ENCODE measurements at places on chromosomes 11 and 22. TPM values are rescaled to one million over a fixed set of nuclear protein-coding genes. Genes with fewer than 3 reads are reported as not detected.

DNA sequence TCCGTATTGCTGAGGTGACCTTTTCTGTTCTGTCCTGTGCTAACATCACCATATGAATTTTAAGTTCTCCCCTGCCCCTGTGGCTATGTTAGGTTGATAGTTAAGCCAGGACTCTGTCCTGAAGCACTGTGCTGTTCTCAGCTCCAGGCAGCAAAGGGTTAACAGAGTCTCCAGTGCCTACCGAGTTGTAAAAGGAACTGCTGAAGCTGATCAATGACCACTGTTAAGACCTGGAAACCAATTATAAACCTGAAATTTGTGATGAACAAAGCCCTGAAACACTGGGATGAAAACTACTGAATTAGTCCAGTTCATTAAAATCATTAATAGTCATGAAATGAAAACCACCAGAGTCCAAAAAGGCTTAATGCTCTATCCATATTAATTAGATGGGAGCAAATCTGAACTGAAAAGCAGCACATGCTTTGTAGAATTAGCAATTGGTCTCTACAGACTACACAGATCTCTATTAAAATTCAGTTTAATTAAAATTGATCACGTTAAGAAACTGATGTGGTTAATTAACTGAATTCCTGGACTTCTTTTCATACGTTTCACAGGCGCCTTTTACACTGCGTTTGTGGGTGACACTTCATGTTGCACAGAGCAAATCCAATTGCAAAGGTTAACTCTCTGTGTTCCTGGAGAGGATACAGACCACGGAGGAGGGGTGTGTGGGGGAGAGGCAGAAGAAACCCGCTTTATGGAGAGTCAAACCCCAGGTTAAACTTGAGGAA, 188.5 kb upstream of the MPPED2 start:
- DNase-seq = no peak

- no peak for DNase-seq
These were observed 328 bp downstream of the CHEK2 start for GRCh38 chr22:28741200-28741784.

DNA sequence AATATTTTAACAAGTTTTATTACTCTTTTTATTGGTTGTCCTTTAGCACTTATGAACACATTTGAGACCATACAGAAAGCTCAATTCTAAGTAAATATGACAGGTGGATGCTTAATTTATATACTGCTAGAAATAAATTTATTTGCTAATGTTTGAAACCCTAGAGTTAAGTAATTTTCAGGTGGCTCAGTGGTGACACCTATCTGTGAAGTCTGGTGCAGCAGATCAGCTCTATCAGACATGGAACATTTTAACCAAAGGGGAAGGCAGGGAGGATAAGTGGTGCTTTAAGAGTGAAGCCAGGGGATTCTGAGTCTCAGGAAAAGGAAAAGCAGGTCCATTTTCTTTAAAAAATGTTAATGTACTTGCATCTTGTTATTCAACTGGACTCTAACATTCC, 175.8 kb downstream of the DSCAML1 start:
- DNase-seq = no peak

DNA sequence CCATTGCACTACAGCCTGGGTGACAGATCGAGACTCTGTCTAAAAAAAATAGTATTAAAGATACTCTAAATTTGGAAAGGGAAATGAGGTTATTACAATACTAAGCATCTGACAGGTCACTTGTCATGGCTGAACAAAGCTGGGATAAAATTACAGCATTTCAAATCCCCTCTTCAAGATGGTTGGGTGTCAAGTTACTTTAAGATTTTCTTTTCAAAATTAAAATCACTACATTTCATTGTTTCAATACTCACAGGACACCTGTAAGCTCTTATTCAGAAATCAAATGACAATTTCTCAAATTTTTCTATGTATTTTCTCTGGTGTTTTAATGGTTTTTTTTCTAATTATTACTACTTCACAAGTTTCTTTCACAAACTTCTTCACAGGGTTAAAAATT, 5.7 kb downstream of the TAF1D start:
- DNase-seq = no peak

- no peak for DNase-seq
These were observed 9.7 kb upstream of the LRP5 start for GRCh38 chr11:68302670-68303069.

DNA sequence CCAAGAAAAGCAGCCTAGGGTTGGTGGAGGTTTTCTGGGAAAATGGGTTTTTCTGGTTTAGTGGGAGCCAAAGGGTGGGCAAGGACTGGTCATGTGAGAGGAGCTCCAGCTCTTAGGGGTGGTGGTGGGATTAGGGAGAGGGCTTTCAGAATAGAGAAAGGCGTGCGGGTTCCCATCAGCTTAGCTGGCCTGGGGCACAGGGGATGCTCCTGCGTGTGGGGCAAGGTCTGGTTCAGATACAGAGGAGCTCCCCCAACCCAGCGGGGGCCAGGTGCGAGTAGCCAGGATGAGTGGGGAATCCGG, 644 bp downstream of the TMEM134 start:
- DNase-seq = no peak

DNA sequence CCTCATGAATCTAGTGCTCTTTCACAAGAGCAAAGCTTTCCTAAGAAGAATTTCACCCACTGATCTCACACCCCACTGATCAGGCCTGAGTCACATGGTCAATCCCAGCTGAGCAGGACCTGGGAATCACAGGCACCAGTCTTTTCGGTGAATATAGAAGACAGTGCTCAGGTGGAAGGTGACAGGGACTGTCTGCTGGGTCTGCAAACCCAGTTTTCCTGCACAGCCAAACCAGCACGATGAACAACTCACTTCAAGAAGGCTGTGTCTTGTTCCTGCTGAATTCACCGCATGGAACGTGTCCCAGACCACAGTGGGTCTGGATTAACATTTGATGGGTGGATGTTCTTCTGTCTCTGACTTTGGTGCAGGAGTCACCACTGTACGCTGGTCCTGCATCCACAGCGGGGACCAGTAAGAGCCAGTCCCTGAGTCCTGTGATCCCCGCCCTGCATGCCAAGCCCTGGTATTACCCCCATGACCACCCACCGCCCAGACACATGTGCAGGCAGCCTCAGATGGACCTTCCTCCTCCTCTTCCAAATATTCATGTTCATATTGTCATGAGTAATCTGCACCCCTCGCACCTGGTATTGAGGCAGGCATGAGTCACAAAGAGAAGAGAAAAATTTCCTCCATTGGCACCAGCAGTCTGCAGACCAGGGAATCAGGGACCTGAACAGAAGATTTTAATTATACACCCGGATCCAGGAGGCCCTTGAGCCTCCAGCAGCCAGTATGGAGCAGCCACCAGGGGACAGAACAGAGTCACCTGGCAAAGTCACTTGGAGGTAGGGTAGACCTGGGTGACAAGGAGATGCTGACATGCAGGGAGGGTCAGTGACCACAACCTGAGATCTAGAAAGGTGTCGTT, 8.6 kb upstream of the IGLL5 start:
- DNase-seq = peak; percentile 50

GRCh38 chr11:128161994-128162393, 425.4 kb downstream of the ETS1 start:
- no peak for DNase-seq

DNA sequence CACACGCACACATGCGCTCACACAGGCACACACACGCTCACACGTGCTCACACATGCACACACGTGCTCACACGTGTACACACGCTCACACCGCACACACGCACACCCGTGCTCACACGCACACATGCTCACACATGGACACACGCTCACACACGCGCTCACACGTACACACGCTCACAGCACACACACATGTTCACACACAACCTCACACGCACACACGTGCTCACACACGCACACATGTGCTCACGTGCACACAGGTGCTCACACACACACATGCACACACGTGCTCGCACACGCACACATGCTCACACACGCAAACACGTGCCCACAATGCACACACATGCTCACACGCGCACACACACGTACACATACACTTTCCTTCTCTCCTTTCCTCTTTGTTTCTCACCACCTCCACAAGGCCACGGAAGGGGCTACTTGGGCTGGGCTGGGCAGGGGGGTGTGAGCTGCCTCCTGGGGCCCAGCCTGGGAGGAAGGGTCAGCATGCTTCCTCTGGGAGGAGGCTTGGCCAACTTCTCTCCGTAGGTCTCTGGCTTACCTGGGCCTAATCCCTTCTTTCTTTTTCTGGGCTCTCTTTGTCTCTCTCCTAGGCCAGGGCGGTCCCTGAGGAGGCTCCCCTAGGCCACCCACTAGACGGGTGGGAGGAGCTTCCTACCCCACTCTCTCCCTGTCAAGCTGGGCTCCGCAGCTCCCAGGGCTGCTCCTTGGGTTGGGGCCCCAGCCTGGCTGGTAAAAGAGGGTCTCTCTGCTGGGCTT, 34.5 kb upstream of the PARVG start:
- DNase-seq = no peak

DNA sequence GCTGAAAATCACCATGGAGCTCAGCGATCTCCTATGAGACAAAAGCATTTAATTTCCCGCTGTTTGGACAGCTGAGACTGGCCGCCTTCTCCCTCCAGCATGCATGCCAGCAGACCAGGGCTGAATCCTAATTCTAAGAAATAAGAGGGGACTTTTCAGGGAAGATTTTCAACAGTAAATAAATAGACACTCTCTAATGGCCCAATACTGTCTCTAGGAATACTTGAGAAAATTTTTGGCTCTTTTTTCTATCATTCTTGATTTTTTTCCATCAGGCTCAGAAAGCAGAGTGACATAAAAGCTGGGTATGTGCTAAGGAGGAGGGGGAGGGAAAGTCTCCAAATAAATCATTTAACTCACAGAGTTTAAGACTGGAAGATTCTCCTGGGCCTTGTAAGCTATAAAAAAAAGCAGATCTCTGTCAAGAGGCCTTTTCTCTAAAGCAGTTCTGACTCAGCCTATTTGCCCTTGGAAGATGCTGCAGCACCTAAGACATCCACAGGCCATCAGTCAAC, 17.6 kb upstream of the SPON1 start:
- no peak for DNase-seq

- DNase-seq = no peak
These were observed 32.9 kb downstream of the C11orf71 start for GRCh38 chr11:114367244-114367957.

GRCh38 chr22:30614879-30615278, 7.9 kb downstream of the TCN2 start:
- DNase-seq = no peak

- DNase-seq = no peak
These were observed 243.7 kb downstream of the KIRREL3 start for GRCh38 chr11:126756855-126757254.

GRCh38 chr11:105935791-105936190, 86.2 kb downstream of the MSANTD4 start:
- DNase-seq = no peak

GRCh38 chr11:109845437-109845836, 247.8 kb upstream of the ZC3H12C start:
- DNase-seq = no peak

DNA sequence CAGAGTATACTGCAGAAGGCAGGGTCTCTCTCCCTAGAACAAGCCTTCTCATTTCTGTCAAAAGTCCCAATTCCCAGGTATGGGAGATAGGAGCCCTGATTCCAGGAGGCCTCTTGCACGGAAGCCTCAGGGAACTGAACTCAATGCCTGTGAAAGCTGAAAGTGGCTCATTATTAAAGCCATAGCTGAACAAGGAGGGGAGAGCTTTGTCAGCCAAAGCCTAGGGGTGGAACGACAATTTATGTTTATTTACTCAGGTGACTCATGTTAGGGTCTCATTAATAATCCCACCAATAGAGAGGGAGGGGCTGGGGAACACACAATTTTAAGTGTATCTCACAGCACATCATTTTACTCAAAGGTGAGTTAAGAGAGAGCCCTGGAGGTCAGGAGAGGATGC, 44.9 kb downstream of the DSCAML1 start:
- DNase-seq = no peak

DNA sequence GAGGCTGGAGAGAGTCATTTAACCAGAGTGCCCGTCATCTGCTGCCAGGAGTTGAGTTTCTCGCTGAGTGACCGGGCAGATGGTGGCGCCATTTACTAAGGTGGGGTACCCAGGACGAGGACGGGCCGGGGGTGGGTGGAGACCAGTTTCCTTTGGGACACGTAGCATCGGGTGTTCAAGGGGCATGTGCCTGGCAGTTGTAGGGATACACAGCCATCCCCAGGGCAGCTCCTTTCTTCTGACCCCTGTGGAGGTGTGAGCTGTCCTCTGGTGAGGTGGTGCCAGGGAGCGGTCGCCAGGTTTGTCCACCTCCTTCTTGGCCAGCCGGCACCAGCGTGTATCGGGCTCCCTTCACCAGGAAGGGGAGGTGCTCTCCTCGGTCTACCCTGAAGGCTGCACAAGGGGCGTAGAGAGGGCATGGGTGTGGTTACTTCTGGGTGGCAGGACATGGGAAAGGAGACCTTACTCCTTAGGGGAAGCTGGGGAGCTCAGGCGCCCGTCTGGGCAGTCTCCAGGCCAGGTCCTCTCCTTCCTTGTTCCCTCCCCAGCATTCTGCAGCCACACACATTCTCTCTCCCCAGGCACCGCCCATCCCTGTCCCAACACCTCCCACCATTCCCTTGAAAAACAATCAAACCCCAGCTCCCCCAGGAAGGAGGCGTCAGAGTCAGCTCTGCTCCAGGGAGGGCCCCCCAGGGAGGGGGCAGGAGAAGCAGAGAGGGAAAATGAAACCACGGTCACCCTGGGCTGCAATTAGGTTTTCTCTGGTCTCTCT, 10.3 kb upstream of the MB start:
- no peak for DNase-seq

DNA sequence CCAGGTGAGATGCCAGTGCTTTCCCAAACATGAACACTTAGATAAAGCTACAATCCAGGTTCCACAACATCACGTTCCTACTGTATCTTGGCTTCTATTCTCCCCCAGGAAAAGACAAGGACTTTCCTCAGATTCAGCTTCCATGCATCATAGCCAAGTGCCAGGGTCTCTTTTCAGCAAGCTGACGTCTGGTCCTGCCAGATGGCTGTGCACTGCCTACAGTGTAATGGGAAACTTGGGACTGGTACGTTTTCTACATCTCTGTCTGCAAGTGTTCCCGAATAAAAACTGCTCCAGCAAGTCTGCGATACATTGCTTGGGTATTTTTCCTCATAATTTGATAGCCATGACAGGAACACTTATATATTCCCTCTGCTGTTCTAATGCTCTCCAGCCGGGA, 412.5 kb downstream of the FAM181B start:
- no peak for DNase-seq

GRCh38 chr11:130651066-130651855, 202.8 kb downstream of the ADAMTS15 start:
- DNase-seq = peak; percentile 25

DNA sequence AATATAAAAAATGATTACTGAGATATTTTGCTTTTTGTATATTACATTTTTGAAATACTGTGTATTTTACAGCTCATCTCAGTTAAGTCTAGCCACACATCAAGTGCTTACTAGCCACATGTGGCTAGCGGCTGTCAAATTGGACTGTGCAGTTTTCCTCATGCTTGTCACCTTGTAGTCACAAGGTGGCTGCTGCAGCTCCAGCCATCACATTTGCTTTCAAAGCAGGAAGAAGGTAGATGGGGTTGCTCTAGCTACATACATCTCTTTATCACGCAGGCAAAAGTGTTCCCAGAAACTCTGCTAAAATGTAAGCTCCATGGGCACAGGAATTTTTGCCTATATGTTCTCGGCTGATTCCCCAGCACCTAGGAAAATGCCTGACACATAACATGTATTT, 61.5 kb downstream of the MICAL2 start:
- no peak for DNase-seq

- no peak for DNase-seq
These were observed 73.2 kb downstream of the KIAA1671 start for GRCh38 chr22:25025491-25026400.

The SSTR3 gene
- total RNA-seq = 3.4 TPM

The WNT11 gene
- total RNA-seq = 18.2 TPM

The REXO2 gene
- 166 TPM for total RNA-seq

The UCP2 gene
- 104 TPM for total RNA-seq

The CBX6 gene
- 116 TPM for total RNA-seq

The SMC1B gene
- not detected for total RNA-seq

The ALDH3B2 gene
- total RNA-seq = 9.4 TPM

The HMGXB4 gene
- 32.7 TPM for total RNA-seq

The MS4A15 gene
- not detected for total RNA-seq
